ENCODE measurements at places on chromosomes 11 and 22.

DNA sequence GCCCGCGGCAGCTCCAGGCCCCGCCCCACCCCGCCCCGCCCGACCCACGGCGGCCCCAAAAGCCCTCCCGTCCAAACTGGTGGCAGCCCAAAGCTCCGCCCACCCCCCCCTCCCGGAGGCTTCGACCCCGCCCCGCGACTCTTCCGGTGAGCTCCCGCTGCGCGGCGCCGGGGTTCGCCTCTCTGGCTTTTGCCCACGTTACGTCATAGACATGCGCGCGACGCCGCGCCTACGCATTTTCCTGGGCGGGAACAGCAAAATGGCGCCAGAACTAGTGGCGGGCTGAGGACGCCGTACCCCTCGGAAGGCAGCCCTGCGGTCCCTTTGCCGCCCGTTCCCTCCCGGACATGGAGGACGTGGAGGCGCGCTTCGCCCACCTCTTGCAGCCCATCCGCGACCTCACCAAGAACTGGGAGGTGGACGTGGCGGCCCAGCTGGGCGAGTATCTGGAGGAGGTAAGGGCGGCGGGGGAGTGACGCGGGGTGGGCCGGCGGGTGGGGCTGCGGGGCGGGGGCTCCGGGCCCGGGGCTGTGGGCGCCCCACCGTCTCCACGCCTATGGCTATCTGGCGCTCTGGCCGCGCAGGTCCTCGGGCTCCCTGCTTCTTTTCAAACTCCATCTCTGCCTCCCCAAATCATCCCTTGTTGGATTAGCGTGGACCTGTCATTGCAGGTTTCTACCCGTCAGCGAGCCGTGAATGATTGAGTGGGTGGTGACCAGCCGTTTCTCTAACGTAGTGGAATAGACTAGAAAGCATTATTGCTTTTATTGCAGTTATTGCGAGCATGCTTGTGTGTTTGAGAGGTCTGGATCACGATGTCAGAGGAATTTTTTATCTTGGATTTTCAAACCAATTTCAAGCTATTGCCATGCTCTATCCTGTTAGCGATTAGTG lies at the start of gene NCAPH2:
Gene NCAPH2, plus strand, starts transcription at position 234 of the 894 bp plus-strand sequence. Its CDS starts 114 bp downstream, at position 348.
- peak; percentile 98 for DNase-seq

- no peak for DNase-seq
Observed at GRCh38 chr22:50439314-50439870, 35.4 kb downstream of the SBF1 start.

DNA sequence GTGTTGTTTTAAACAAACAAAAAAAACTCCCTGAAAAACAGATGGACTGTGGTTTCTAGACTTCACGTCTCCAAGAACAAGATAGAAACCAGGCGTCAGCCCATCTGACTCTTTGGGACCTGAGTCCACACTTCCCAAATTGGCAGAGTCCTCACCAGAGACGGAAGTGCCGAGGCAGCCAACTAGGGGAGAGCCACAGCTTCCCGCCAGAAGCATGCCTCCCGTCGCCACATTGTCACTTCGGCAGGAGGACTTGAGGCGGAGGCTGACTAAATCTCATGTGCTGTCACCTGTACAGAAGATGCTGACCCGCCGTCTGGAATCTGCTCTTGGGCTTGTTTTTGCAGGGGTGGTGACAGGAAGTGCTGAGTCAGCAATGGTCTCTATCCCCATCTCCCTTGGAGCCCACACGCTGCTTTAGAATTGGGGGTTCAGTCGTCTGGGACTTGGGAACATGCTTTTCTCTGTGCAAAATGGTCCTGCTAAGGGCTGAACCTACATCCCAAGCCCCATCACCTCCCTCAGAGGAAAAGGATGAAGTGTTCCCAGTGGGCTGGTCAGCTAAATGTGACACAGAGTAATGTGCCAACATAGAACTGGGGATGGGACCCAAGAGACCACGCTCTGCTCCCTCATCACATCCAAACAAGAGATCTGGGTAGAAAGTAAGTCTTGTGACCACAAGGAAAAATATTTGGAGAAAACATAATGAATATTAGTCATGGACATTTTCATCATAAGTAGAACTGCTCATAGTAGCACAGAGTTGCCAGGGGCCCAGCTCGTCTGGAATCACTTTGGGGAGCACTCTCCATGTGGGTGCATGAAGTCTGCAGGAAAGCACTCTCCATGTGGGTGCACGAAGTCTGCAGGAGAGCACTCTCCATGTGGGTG lies 152.9 kb downstream of the SNX19 start:
- DNase-seq, result no peak

- DNase-seq, result no peak
Observed at GRCh38 chr11:57471496-57471895, 11.2 kb downstream of the RTN4RL2 start.

DNA sequence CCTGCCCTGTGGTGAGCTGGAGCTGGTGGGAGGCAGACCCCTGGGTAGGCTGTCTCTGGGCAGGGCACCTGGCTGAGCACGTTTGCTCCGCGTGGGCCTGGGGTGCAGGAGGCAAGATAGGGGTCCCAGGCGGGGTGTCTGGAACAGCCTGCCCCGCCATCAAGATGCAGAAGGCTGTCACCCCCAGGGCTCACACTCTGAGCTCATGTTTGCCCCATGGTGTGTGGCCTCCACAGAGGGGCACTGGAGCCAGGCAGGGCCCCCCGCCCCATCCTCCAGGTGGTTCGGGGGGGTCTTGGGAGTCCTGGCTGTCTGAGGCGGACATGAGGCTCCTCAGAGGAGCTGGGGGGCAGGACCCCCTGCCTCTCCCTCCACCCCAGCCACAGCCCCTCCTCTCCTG lies 28.9 kb upstream of the CARS1 start:
- no peak for DNase-seq

GRCh38 chr22:25714739-25715138 lies 27.2 kb upstream of the MYO18B start:
- no peak for DNase-seq
